Activated T-cell treated with anti-CD3 and anti-CD28 coated beads, Interleukin-2, amount 50 U/mL, for 72 hours (primary cell): ENCODE measurements at places on chromosomes 5 and 9. TPM values are rescaled to one million over a fixed set of nuclear protein-coding genes. Genes with fewer than 3 reads are reported as not detected.

GRCh38 chr5:158599157-158599556, 500.6 kb downstream of the EBF1 start:
- H3K27ac ChIP-seq: no peak overlapping the region
- H3K4me3 ChIP-seq: no peak overlapping the region
- no peaks in the 10 kb centered on the region for H3K4me1 ChIP-seq
- no peaks in the 10 kb centered on the region for H3K27me3 ChIP-seq

GRCh38 chr9:104177003-104177611, 83.0 kb downstream of the SMC2 start:
- no peaks in the 10 kb centered on the region for H3K4me1 ChIP-seq
- no peaks in the 10 kb centered on the region for H3K27me3 ChIP-seq
- DNase-seq: no peak
- H3K36me3 ChIP-seq: no peaks in the 10 kb centered on the region
- H3K4me3 ChIP-seq: no peak overlapping the region

Gene PLPP7
- total RNA-seq: 0.31 TPM

- peaks cover 37% of the 10 kb centered on the region for H3K27me3 ChIP-seq
- no peaks in the 10 kb centered on the region for H3K4me1 ChIP-seq
These were observed 24.0 kb upstream of the PPARGC1B start for GRCh38 chr5:149706158-149706557.

Gene RFX3
- total RNA-seq: 20.1 TPM

DNA sequence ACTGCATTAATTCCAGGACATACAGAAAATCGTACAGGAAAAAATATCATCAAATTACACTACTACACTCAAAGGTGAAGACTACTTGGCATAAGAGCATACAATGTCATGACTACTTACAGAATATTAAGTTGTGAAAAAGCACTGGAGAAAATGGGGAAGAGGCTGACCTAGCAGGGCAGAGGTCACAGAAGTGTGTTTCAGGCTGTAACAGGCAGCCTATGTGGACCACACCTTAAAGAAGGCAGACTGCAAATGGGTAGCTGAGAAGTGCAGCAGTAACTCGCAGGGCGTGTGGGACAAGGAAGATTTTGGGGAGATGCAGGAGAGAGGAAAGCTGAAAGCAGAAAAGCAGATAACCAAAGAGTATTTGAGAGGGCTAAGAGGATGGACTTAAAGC, 167.0 kb upstream of the PIK3R1 start:
- no peak overlapping the region for H3K4me3 ChIP-seq
- no peak overlapping the region for H3K27ac ChIP-seq
- H3K27me3 ChIP-seq: peaks cover 23% of the 10 kb centered on the region
- no peak for DNase-seq
- peaks cover 4% of the 10 kb centered on the region for H3K36me3 ChIP-seq
